ENCODE measurements at places on chromosomes 1 and 21. TPM values are rescaled to one million over a fixed set of nuclear protein-coding genes. Genes with fewer than 3 reads are reported as not detected.

The C1QA gene
- total RNA-seq, result not detected

The NPR1 gene
- total RNA-seq, result not detected

The RGS8 gene
- not detected for total RNA-seq

The CNKSR1 gene
- total RNA-seq, result 23.9 TPM

The DPM3 gene
- 22.9 TPM for total RNA-seq

The ANKRD65 gene
- total RNA-seq, result 15.1 TPM

The IGSF5 gene
- total RNA-seq, result not detected

The F13B gene
- not detected for total RNA-seq

The NLRP3 gene
- not detected for total RNA-seq

The HTR6 gene
- total RNA-seq, result not detected

The SELP gene
- not detected for total RNA-seq

The HRNR gene
- total RNA-seq, result not detected

The INKA2 gene
- 1.7 TPM for total RNA-seq

The USP16 gene
- 22.9 TPM for total RNA-seq

The MACF1 gene
- 142 TPM for total RNA-seq

The EPHA10 gene
- not detected for total RNA-seq

The DYNLT4 gene
- 0.24 TPM for total RNA-seq

The SLC44A5 gene
- total RNA-seq, result 0.48 TPM

The CXADR gene
- total RNA-seq, result 29.0 TPM

The CELA2A gene
- not detected for total RNA-seq

The BCL2L15 gene
- not detected for total RNA-seq

The CHTOP gene
- 20.5 TPM for total RNA-seq

The ZNF697 gene
- total RNA-seq, result 4.0 TPM

The CEP85 gene
- total RNA-seq, result 9.9 TPM

The HSPB7 gene
- not detected for total RNA-seq

The LAD1 gene
- total RNA-seq, result 186 TPM

The KRTAP13-4 gene
- not detected for total RNA-seq

The PAFAH2 gene
- 17.9 TPM for total RNA-seq

The CNN3 gene
- total RNA-seq, result 38.4 TPM

The THEMIS2 gene
- total RNA-seq, result 18.6 TPM

The TLCD4 gene
- total RNA-seq, result 4.1 TPM

The S100A7 gene
- total RNA-seq, result not detected

The TIE1 gene
- 0.85 TPM for total RNA-seq

The KLF17 gene
- 0.24 TPM for total RNA-seq

The NR1I3 gene
- total RNA-seq, result not detected

The DNM3 gene
- 1.2 TPM for total RNA-seq

The SWT1 gene
- 3.0 TPM for total RNA-seq

The RAB7B gene
- total RNA-seq, result 7.2 TPM

The SHISAL2A gene
- total RNA-seq, result not detected

The RNU1-2 gene
- under 0.01 TPM for total RNA-seq

The RAP1GAP gene
- 1.2 TPM for total RNA-seq

The PDC gene
- total RNA-seq, result not detected

The HES3 gene
- not detected for total RNA-seq

The C1QTNF12 gene
- 1.9 TPM for total RNA-seq

The HES5 gene
- 5.1 TPM for total RNA-seq

The OR2T2 gene
- total RNA-seq, result not detected

The CFAP74 gene
- total RNA-seq, result not detected

The HUNK gene
- total RNA-seq, result under 0.01 TPM

The CLCA4 gene
- 0.96 TPM for total RNA-seq

The HAO2 gene
- not detected for total RNA-seq

The HSD3B2 gene
- not detected for total RNA-seq

The OR2L13 gene
- total RNA-seq, result not detected

The NTNG1 gene
- total RNA-seq, result 3.6 TPM

The LIPI gene
- not detected for total RNA-seq

The CD53 gene
- not detected for total RNA-seq

The B4GALT3 gene
- 19.0 TPM for total RNA-seq

The S100A2 gene
- total RNA-seq, result 1,509 TPM

The KCNE2 gene
- total RNA-seq, result not detected

Data from tracheal epithelial cell (primary cell).